ENCODE measurements at places on chromosomes 16 and 17. TPM values are rescaled to one million over a fixed set of nuclear protein-coding genes. Genes with fewer than 3 reads are reported as not detected.

GRCh38 chr17:63430223-63430622, 15.9 kb downstream of the CYB561 start:
- DNase-seq, result no peak

The NPIPA3 gene
- total RNA-seq, result 0.50 TPM

- no peak for DNase-seq
These were observed 57.2 kb upstream of the ALOX12 start for GRCh38 chr17:6938637-6939036.

- DNase-seq, result no peak
These were observed 5.4 kb downstream of the GAS7 start for GRCh38 chr17:10192972-10193371.

GRCh38 chr16:17231972-17232371, 238.8 kb downstream of the XYLT1 start:
- DNase-seq, result no peak

GRCh38 chr17:42494673-42495072, 36.0 kb downstream of the ATP6V0A1 start:
- DNase-seq, result no peak

- DNase-seq, result no peak
These were observed 50.9 kb downstream of the IL21R start for GRCh38 chr16:27452569-27453493.
